ENCODE measurements at places on chromosomes 6 and 20.

GRCh38 chr20:57659517-57660180 lies 39.4 kb upstream of the ZBP1 start:
- DNase-seq, result no peak

- peak; percentile 66 for DNase-seq
Measured at GRCh38 chr20:32902456-32903420, 44.0 kb downstream of the EFCAB8 start.

GRCh38 chr6:53854843-53855567 lies 60.2 kb downstream of the LRRC1 start:
- no peak for DNase-seq

DNA sequence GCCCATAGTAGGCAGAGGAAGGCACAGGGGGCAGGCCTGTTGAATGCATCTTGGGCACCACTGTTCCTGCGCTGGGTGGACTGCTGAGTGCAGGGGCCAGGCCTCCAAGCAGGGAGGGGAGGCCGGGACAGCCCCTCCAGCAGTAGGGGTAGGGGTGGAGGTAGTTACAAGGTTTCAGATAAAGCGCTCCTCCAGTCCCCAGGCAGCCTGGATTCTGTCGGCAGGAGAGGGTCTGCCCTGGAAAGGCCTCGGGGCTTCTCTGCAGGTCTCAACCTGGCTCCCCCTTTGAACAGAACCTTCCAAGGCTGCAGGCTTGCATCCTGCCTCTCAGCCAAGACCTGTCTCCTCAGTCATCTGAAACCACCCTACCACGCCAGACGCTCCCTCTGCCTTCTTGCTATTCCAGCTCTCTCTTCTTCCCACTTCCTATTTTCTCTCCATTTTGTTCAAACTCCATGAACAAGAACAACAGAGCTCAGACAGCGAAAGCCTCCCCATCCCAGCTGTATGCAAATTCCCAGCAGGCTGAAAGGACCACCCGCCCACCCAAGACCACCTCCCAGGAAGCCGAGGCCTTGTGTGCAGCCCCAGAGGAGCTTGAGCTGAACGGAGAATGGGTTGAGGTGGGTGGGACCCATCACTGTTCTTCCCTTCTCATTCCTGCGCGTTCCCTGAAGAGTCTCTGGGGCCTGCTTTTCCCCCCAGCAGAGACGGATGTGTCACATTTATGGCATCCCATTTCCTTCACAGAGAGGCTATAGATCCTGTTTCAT lies 1.4 kb downstream of the MLN start:
- DNase-seq, result no peak

DNA sequence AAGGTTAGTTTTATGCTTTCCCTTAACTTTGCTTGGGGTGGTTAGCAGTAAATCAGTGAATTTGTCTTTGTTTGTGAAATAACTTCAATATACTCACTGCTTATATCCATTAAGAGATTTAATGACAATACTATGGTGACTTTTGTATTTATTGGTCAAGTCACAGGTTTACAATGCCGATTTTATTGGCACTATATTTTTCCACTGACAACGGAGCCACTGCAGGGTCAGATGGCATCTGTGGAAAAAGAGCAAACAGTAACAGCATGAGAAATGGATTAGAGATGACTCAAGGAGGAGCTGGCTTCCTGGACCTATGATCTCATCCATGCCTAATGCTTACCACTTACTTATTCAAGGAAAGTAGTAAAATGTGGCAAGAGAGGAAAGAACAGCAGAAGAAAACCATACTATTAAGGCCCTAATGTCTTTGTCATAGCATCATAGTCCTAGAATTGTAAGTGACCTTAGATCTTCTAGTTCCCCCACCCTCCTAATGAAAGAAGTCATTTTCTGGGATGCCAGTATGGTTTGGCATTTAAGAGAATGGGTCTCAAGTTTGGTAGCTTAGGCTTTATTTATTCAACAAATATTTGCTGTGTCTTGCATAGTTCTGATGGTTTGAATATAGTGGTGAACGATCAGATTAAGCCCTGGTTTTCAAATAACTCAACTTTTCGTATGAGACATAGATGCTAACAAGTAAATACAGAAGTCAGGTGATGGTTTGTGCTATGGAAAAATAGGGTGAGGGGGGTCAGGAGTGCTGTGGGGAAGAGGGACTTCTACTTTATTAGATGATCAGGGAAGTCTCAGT lies 18.5 kb downstream of the RNF144B start:
- DNase-seq, result no peak

DNA sequence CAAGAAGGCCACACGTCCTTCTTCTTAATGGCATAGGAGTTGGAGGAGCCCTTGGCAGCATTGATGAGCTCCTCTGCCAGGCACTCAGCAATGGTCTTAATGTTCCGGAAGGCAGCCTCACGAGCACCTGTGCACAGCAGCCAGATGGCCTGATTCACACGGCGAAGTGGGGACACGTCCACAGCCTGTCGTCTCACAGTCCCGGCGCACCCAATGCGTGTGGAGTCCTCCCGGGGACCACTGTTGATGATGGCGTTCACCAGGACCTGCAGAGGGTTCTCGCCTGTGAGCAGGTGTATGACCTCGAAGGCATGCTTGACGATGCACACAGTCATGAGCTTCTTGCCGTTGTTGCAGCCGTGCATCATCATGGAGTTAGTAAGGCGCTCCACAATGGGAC lies 4.6 kb upstream of the TSPYL4 start:
- no peak for DNase-seq

GRCh38 chr6:162222521-162222920 lies 505.0 kb downstream of the PRKN start:
- DNase-seq, result no peak

DNA sequence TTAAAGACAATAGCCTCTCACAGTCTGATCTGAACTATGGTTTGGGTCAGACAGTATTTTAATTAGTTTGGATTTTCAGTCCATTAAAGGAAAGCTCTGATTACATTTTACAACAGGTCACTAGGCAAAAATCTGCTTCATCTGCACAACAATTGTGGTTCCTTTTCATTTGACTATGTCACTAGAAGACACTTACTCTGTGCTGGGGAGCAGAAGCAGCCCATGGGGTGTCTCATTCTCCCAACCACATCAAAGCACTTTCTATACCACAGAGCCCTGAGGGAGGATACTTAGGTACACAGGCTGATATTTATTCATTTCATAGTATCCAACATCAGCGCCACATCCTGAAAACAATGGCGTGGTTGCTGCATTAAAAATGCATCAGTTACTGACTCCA lies 36.6 kb upstream of the HDAC2 start:
- no peak for DNase-seq

- DNase-seq, result no peak
Measured at GRCh38 chr6:82066991-82067411, 180.5 kb downstream of the IBTK start.

GRCh38 chr6:129774697-129775447 lies 64.9 kb upstream of the ARHGAP18 start:
- peak; percentile 55 for DNase-seq

DNA sequence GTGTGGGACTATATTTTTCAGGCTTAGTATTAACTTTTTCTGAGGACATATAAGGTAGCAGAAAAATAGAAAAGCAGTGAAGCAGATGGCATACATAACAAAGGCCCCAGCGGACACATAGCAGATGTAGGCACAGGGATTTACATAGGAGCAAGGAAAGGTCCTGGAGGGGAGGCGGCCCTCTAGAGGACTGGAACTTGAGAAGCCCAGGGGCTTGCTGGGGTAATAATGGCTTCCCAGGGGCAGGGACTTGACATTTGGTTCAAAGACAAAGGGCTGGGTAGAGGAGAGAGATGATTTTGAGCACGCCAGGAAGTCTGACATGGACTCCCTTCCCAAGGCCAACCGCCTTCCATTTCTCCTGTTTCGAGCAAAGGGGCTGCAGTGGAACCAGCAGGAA lies 31.7 kb upstream of the OSTM1 start:
- no peak for DNase-seq

DNA sequence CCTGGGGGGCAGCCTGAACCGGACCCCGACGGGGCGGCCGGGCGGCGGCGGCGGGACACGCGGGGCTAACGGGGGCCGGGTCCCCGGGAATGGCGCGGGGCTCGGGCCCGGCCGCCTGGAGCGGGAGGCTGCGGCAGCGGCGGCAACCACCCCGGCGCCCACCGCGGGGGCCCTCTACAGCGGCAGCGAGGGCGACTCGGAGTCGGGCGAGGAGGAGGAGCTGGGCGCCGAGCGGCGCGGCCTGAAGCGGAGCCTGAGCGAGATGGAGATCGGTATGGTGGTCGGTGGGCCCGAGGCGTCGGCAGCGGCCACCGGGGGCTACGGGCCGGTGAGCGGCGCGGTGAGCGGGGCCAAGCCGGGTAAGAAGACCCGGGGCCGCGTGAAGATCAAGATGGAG lies 636 bp downstream of the SRF start:
- peak; percentile 46 for DNase-seq

GRCh38 chr6:167408235-167408869 lies 83.5 kb downstream of the TTLL2 start:
- DNase-seq, result no peak

- no peak for DNase-seq
Measured at GRCh38 chr20:63057171-63058117, 50.7 kb upstream of the BHLHE23 start.

DNA sequence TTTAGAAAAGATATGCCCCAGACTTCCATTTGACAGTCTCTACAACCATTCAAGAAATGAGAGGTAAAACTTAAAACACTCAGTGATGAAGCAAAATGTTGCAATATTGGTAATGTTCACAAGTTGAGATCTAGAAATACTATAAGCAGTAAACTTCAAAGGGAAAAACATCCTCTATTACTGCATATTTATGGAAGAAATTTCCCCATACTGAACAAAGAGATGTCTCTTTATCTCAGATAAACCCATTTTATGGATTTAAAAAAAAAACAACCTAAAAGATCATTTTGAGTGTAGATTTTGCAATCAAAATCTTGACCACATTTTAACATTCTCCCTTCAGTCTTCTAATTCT lies 177.8 kb upstream of the TAB2 start:
- DNase-seq, result no peak

DNA sequence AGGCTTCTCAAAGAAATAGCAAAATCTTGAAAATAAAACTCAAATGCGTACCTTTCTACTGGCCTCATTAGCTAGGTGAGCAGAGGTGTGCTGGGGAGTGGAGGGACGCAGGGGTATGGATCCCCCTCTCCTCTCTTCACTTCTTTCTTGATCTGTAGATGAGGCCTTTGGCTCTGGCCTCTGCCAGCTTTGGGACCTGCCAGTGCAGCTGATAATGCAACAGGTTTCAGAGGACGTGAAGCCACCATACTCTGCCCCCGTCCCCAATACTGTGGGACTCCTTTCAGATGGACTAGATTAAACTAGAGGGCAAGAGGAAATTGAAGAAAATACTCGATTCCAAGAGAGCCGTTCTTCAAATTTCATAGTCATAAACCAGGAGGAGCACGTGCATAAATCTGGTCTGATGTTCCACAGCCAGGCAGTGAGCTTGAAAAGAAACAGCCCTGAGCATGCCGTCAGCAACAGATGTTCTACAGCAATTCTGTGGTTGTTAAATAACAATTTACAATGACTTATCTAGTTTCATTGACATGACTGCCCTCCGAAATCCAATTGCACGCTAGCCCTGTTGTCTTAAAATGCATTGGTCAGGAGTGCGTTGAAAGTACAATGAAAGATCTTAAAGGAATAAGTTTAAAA lies 245.3 kb upstream of the FOXQ1 start:
- DNase-seq, result no peak

All from activated naive CD8-positive, alpha-beta T cell treated with anti-CD3 and anti-CD28 coated beads, Interleukin-2, amount 50 U/mL, for 24 hours (primary cell).